ENCODE measurements at places on chromosomes 11 and 22.

- DNase-seq: no peak
These were observed 32.7 kb upstream of the HTR3A start for GRCh38 chr11:113942256-113942655.

DNA sequence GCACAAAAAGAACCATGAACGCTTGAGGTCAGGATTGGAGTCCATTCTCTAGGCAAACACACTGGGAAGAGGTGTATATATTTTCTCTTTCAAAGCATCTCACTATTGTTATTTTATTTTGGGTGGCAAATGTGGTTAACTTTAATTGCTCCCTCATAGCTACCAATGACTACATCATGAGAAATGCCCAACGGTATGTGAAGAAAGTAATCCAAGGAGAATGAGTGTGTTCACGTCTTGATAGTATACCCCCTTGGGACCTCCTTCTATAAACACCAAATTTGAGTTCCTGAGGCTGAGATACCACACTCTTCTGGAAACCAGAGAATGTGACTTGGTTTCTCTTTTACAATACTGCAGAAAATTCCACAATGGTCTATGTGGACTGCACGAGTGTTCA lies 15.8 kb downstream of the OR8D1 start:
- no peak for DNase-seq

DNA sequence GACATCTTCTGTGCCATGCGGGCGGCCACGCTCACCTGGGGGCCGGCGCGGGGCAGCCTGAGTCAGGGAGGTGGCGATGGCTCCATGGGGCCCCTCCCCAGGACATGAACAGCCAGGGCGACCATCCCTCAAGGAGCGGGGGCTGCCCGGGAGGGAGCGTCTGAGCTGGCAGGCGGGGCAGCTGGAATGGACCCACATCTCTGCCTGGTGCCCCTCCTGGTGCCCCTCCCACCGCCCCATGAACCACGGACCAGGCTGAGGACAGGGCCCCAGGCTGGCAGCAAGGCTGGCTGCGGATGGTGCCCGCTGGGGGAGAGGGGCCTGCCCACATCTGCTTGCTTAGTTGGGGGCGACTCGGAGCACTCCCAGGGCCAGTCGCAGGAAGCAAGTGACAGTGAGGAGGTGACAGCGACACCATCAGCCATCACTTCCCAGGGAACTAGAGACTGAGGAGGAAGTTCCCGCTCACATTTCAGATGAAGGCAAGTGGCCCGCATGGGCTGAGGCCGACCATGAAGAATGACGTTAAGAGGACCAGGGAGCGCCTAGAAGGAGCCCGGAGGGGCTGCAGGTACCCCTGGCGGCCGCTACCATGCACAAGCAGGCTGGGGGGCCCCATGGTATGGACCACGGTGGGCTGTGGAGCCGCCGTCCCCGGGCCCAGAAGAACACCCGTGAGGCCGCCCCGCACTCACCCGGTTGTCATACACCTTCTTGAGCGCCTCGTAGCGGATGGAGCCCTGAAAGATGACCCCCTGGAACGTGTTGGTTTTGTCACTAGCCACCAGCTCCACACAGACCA lies 37.3 kb downstream of the KIAA0930 start:
- no peak for DNase-seq

- no peak for DNase-seq
These were observed 263.1 kb downstream of the DDX10 start for GRCh38 chr11:108927791-108928545.

GRCh38 chr11:130129922-130130321 lies 29.7 kb upstream of the ST14 start:
- DNase-seq: no peak

- no peak for DNase-seq
These were observed 628.1 kb downstream of the METTL15 start for GRCh38 chr11:28736256-28736655.

- DNase-seq: peak; percentile 29
These were observed 655.6 kb downstream of the ETS1 start for GRCh38 chr11:127931803-127932202.

- peak; percentile 89 for DNase-seq
These were observed 3.0 kb upstream of the MYBPC3 start for GRCh38 chr11:47355283-47356128.

GRCh38 chr11:20599221-20600019 lies at the start of gene SLC6A5:
TSS of gene SLC6A5 (plus strand) at chr11:20599608. CDS start at chr11:20599673, 65 bp downstream.
- DNase-seq: peak; percentile 80

DNA sequence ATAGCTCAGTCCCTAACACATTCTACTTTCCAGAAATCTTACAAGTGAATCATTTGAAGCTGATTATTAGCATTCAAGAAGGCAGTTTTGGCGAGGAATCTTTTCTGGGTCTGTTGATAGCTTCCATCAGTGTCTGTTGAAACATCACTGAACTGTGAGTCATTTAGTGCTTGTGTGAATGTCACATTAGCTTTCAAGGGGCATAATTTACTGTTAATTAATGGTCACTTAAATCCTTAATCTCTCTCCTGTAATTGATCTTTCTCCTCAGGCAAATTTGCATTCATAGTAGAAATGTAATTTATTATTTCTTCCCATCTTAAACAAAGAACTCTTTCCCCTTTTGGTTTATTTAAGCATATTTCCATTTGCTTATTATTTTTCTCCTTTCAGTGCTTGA lies 2.6 kb downstream of the HTR3B start:
- DNase-seq: no peak
